C1 segment of cervical spinal cord (tissue), 14 donors: ENCODE measurements at places on chromosomes 16 and 17.

GRCh38 chr17:57752031-57752905, 7.2 kb upstream of the CCDC182 start:
- DNase-seq, result no peak

- DNase-seq, result no peak
Observed at GRCh38 chr17:73028299-73028755, 64.2 kb downstream of the SLC39A11 start.

- no peak for DNase-seq
Observed at GRCh38 chr17:13538841-13539411, 62.8 kb downstream of the HS3ST3A1 start.

GRCh38 chr17:39213852-39214251, 11.9 kb downstream of the STAC2 start:
- no peak for DNase-seq

DNA sequence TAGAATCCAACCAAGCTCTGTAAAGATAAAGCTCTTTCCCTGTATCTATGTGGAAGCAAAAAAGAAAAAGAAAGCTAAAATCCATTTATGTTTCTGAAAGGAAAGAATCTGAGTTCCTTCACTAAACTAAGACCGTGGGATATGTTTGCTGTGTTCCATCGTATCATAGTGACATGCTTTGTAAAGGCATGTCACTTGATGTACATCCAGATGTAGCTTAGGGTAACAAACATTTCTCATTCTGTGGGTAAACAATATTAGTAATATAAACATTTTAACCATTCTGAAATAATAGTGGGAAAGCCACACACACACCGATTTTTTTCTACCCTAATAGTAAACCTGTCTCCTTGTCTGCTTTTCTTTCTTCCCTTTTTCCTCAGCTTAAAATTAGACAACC, 78.1 kb downstream of the TUBD1 start:
- DNase-seq, result no peak

DNA sequence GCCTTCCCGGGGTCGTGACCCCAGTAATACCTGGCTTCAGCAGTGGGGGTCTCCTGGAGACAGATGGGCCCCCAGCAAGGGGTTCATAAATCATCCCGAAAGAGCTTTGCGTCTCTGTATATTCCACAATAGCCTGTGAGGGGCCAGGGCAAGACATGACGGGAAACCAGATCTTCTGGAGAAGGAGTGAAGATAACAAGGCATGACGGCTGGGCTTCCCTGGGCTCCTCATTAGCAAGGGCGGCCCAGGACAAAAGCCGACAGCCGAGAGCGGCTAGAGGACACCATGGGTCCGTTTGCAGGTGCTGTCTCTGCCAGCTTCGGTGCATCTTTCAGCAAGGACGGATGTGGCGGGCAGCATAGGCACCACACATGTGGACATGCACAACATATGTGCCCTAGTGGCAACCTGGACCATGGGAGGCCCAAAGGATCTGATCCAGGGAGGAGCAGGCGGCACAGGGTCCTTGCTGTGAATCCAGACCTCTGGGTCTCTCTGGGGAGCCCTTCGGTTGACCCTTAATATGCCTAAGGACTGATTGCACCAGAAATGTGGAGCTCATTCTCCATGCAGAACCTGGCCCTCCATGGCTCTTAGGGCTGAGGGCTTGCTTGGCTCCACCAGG, 136.9 kb upstream of the FOXF1 start:
- DNase-seq, result no peak

DNA sequence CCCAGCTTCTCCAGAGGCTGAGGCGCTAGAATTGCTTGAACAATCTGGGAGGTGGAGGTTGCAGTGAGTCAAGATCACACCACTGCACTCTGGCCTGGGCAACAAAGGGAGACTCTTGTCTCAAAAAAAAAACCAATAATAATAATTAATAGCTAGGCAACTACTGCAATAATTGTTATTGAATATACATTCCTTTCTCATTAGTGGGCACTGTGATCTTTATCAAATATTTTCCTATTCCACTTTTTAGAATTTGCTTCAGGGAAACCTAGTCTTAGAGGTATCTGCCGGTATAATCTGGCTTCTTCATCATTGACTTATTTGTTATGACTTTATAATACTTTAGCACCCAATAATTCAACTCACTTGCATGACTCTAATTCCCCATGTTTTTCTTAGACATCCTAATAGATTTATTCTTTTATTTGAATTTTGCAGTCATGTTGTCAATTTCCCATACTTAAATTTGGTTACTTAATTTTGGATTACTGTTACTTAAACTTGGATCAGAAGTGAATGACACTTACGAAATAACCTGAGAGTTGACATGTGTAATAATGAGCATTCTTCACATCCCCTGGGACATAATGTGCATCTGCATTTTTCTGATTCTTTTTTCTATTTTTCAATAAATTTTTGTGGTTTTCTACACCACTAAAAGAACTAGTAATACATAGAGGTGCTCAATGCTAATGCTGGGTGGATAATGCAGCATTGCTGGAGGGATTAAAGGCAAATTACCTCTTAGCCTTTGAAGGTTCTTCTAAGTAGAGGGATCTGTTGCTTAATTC, 25.0 kb upstream of the KCNJ16 start:
- DNase-seq, result no peak

DNA sequence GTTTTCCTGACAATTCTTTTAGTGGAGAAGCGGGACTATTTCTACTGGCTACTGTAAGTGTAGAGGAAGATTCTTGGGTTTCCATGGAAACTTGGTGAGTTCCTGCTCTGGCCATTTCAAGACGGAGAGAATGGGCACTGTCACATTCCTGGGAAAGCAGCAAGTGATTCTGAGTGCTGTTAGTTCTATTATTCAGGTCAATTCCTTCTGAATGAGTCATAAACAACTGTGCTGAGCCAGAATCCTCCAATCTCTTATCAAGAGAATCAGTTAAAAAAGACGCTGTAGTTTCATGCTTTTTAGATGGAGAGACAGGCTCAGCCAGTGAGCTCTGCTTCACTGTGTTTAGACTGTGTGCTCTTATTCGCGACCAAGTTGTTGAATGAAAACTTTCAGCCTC, 19.6 kb downstream of the AKAP10 start:
- DNase-seq, result no peak

DNA sequence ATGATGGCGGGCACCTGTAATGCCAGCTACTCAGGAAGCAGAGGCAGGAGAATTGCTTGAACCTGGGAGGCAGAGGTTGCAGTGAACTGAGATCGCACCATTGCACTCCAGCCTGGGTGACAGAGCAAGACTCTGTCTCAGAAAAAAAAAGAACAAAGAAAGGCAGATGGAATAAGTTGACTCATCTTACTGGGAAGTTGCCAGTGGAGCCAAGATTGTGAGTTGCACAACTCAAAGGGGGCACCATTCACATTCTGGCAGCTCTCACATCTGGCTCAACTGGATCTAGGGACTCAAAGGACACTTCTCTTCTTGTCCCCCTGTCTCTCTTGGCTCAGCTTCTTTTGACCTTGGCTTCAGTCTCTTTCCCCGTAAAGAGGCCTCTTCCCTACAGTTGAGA, 53.7 kb upstream of the ETV4 start:
- DNase-seq, result no peak

DNA sequence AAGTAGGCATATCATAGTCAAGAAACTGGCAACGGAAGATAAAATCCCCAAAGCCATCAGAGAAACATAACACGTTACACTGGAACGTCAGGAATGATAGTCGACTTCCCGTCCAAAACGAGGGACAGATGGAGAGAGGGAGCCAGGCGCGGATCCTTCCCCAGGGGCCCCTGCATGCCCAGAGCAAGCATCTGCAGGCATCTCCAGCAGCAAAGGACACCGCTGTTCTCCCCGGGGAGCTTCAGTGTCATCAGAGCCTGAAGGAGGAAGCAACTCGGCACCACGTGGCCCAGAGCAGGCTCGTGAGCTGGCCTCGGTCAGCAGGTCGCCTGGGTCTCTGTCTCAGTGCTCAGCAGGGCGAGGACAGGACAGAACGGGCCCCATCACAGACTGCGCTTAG, 50.1 kb downstream of the LMF1 start:
- peak; percentile 47 for DNase-seq

- DNase-seq, result no peak
Observed at GRCh38 chr17:76173474-76173873, 32.4 kb upstream of the FOXJ1 start.

DNA sequence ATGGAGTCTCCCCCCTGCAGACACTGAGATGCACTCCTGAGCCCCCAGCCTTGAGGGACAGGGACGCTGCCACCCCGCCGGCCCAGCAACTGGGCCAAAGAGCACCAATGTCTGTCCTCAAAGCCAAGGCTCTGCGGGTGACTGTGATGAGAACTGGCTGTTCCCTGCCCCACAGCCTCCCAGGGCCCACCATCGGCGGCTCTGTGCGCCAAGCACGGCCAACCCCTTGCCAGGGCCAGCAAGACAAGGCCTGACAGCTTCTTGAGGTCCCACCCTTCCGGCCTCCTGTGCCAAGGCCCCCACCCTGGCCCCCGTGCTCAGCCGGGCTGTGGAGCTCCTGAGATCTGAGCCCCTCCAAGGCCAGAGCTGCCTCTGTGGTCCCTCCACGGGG, 34.2 kb upstream of the PABPN1L start:
- DNase-seq, result no peak

GRCh38 chr17:35660902-35661301, 70.5 kb upstream of the RASL10B start:
- no peak for DNase-seq

DNA sequence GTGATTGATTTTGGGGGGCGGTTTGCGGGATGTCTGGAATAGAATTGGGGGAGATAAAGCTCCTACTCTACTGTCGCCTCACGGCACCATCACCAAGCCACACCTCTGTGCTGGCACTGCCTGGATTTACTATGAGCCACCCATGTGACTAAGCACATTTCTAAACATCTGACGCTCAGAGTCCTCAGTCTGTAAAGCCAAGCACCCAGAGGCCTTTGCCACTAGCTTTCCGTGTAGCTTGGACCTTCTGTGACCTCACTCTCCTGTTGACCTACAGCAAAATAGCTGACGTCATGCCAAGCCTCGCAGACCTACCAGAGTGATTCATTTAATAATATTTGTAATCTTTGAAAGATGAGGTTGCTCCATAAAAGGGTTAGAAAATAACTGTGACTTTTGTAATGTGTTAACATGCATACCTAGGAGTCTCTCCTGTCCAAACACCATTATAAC, 38.5 kb upstream of the MYOCD start:
- no peak for DNase-seq

- no peak for DNase-seq
Observed at GRCh38 chr16:82675300-82675699, 48.5 kb downstream of the CDH13 start.

DNA sequence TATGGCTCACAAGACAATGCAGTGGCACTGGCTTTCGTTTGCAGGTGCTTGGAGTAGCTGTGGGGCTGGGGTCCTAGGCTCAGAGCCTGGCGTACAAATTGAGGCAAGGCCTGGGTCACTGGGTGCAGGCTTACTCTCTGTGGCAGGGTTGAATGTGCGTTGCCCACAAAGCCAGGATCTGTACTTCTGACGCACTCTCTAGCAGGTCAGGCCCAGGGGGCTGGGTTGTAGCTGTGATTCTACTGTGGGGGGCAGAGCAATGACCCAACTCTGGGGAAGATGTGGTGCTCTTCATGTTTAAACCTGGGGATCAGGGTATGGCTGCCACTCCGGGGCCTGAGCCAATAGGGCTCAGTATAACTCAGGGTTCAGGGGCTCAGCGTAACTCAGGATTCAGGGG, 6.4 kb upstream of the PRSS21 start:
- DNase-seq, result no peak

DNA sequence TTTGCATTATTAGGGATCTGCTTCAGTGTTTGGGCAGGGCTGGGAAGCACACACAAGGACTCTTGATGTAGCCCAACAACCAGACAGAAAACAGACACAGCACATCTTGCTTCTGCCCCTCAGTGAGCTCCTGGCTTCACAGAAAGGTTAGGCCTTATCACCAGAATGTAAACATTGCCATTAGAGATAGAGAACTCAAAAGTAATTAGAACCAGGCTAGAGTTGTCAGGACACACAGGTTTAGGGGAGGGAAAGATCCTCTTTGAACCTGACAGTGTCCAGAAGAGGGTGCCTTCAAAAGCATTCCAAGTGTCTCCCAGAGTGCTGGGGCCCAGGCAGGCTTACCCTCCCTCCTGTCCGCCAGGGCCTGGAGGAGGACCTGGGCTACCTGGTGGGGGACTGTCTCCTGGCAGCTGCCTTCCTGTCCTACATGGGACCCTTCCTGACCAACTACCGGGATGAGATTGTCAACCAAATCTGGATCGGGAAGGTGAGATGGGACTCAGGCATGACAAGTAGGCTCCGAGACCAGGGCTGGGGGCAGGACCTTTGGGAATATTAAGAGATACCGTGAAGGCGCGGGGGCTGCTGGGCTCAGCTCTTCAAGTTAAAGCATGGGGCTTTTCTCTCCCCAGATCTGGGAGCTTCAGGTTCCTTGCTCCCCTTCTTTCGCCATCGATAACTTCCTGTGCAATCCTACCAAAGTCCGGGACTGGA, 16.9 kb upstream of the KDM6B start:
- DNase-seq, result no peak

GRCh38 chr16:74020095-74020670, 276.4 kb upstream of the PSMD7 start:
- DNase-seq, result no peak

GRCh38 chr17:80055597-80055996, 19.2 kb downstream of the CCDC40 start:
- no peak for DNase-seq
